Stimulated activated CD8-positive, alpha-beta memory T cell treated with anti-CD3 and anti-CD28 coated beads, Interleukin-15, amount 100 ng/mL, for 1 hour (primary cell): ENCODE measurements at places on chromosomes 4 and X.

DNA sequence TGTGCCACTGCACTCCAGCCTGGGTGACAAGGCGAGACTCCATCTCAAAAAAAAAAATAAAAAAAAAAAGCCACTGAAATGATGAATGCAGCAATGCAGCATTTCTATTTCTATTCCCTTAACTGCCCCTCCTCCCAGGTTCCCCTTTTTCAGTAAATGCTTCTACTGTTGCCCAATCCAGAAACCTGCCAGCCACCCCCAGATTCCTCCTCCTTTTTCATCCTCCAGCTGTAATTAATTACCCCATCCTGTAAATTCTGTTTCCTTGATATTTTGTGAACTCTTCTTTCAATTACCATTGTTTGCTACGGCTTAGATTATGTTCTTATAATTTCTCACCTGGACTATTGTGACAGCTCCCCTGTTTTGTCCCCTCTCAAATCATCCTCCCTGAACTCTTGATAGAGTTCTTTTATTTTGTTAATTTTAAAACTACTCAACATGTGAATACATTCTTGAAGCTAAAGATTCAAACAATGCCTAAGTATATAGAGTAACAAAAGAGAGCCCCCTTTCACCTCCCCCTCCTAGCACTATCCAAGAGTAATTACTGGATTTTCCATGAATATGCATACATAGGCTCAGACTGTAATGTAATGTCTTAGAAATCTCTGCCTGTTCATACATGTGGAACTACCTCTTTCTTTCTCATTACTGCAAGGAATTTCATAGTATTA, 140.6 kb upstream of the GPC4 start:
- no peak for DNase-seq

- no peak for DNase-seq
These were observed 59.2 kb upstream of the SLC39A8 start for GRCh38 chr4:102404431-102404969.

DNA sequence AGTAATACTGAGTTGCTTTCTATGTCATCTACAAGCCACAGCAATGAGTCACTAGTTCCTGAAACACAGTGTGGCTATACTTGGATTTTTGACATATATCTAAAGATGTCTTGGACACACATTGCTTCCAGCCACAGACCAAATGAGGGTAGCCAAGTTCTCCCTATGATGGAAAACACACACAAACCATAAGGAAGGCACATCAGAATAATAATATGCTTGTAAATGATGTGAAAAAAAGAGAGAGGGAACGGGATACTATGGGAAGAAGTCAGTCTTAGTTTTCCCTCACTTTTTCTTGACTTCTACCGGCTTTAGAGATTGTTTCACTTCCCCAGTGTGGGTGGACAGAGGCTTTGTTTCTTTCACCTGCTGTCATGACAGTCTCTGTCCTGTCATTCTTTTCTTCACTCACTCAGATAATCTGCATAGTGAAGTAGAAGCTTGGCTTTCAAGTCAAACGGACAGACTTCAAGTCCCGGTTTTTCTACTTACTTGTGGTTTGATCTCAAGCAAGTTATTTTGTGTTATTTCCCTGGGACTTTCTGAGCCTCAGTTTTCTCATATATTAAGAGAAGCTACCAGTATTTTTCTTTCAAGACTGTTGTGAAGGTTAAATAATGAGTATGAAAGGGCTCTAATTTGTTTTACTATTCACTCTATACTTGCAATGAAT, 34.7 kb downstream of the P2RY10 start:
- no peak for DNase-seq

DNA sequence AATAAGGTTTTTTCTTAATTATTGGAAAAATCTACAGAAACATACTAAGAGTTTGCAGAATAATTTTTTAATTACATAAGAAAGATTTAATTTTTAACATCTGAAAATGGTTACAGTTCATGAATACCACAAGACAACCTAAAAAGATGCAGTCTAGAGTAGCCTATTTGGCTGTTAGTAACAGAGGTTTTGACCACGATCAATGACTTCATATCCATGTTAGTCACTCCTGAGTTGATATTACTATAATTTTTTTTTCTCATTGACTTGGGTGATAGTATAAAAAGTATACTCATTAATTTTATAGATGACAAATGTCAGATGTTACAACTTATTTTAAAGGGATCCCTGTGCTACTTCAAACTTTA, 272.5 kb downstream of the DCTD start:
- no peak for DNase-seq
